Stimulated activated CD4-positive, alpha-beta T cell treated with anti-CD3 and anti-CD28 coated beads, Interleukin-1b, Interleukin-23, amount 100 ng/mL, for 1 hour (primary cell): ENCODE measurements at places on chromosomes 1 and 21.

DNA sequence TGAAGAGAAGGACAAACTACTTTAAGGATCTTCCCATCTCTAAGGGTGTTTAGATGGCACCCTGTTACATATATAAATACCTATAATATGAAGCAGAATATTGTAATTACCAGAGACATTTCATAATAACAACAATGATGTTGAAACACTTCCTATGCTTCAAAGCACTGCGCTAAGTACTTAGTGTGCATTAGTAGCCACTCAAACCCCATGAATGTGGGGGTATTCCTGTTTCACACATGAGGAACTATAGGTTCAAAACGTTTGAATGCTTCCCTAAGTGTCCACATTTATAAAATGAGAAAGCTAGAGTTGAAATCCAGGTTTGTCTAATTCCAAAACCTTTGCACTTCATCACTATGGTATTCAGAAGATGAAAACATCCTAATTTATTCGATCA lies 18.5 kb upstream of the OR10J5 start:
- DNase-seq: no peak

DNA sequence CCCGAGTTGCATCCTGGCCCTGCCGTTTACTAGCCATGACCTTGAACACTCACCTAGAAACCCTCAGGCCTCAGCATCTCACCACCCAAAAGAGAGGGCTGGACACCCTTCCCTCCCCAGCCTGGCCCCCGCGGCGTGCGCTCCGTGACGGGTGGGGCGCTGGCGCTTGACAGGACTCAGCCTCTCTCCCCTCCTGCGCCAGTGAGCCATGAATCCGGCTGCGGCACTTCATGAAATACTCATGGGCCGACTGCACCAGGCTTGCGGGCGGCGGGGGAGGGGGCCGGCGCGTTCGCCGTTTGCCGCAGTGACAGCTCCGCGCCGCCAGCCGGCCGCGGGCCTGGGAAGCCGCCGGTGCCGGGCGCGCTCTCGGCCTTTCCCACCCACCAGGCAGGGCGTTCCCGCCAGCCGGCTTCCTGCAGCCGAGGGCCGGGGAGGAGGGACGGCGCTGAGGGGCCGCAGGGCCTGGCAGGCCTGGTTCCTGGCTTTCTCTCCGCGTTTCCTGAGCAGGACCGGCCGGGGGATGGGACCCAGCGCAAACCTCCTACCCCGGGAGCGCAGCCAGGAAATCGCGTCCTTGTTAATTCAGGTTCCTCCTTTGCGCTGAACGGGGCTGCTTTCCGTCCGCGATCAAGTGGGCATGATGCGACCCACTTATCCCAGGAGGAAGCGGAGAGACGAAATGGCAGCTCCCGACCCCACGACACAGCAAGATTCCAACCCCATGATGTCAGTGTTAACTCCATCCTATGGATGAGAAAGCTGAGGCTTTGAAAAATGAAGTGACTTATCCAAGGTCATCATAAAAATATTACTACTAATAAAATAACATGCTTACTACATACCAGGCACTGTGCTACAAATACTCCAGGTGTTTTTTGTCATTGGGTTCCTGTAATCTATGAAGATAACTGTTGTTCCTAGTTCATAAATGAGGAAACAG lies 9.1 kb upstream of the LUZP1 start:
- no peak for DNase-seq

GRCh38 chr1:116587501-116588227 lies 16.8 kb upstream of the CD58 start:
- no peak for DNase-seq

- DNase-seq: no peak
These were observed 67.3 kb downstream of the LAMC1 start for GRCh38 chr1:183090391-183091006.

- no peak for DNase-seq
These were observed 69.3 kb downstream of the RPS6KA1 start for GRCh38 chr1:26598890-26599289.

DNA sequence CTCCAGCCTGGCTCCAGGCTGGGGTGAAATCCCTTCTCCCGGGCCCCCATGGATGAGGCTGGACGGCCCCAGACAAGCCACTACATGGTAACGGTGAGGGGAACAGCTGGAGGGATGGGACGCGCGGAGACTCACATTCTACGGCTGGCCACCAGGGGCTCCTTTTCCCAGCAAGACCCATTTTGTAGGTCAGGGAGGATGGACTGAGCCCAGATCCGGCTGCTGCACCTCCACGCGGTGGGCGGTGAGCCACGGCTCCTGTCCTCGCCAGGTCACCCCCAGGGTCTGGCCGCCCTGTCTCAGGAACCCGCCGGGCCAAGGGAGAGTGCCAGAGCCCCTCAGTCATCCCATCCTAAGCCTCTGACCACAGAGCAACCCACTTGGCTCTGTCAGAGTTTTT lies 75.0 kb upstream of the ACTRT2 start:
- no peak for DNase-seq

DNA sequence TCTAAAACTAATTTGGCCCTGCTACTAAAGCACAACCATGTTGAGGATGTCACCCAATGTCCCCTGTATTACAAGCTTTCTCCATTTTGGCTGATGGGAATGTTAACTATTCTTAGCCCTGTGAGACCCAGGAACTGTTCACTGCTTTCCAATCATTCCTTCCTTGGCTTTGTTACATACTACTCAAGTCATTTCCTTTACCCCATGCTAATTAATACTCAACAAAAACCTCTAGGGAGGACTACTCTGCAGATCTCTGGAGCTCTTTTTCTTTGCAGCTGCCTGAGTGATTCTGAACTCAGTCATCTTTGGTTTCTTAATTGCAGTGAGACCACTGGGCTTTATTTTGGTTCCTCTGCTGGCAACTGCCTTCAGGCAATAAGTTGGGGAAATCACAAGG lies 23.3 kb upstream of the RPE65 start:
- DNase-seq: no peak

GRCh38 chr1:77888081-77888780 lies at the start of gene NEXN:
TSS of gene NEXN (plus strand) at chr1:77888624. CDS start at chr1:77916107, 27,483 bp downstream.
- no peak for DNase-seq

GRCh38 chr1:192554904-192555303 lies 20.7 kb upstream of the RGS1 start:
- DNase-seq: no peak
